ENCODE measurements at places on chromosomes 2 and 18. TPM values are rescaled to one million over a fixed set of nuclear protein-coding genes. Genes with fewer than 3 reads are reported as not detected.

DNA sequence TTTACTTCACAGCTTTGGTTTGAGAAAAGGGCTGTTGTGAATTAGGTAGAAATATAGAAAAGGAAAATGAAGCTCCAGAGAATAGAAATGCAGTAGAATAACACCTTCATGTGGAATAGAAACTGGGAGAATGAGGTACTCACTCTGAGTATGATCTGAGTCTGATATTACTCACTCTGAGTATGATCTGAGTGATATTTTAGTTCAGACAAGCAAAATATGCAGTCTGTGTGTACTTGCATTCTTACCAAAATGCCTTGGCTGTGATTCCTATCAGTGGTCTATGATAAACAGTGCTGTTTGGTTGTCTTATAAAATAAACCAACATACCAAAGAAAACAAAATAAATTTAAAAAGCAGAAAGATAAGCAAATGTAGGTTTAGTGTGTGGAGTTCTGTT lies 487.6 kb downstream of the THSD7B start:
- DNase-seq, result no peak

Gene ANO7
- 0.46 TPM for total RNA-seq

Gene PLGLB1
- 3.6 TPM for total RNA-seq

Gene SLC39A6
- 13.7 TPM for total RNA-seq

- DNase-seq, result no peak
Measured at GRCh38 chr2:173755798-173756197, 209.4 kb downstream of the SP3 start.

- DNase-seq, result no peak
Measured at GRCh38 chr18:7772510-7772888, 205.4 kb downstream of the PTPRM start.

Gene ARHGEF4
- total RNA-seq, result 1.3 TPM

- no peak for DNase-seq
Measured at GRCh38 chr2:28028025-28028424, 137.5 kb downstream of the BABAM2 start.

- no peak for DNase-seq
Measured at GRCh38 chr18:10022365-10022764, 108.5 kb downstream of the VAPA start.

DNA sequence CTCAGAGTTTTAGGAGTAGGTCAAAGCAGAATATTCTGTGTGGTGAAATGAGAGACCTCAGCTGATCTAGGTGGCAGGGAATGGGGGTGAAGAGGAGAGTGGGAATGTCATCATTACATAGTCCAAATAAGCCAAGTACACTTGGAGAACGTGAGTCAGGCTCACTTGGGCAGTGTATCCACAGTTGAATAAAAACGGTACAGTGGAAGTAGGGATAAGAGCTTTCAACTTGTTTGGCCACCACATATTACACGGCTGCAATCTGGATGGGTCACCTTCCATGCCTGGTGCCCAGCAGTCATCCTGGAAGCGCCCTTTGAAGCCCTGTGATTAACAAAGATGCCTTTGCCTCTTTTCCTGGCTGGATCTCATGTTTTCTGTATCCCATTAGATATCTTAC lies 28.6 kb downstream of the MIB1 start:
- no peak for DNase-seq

DNA sequence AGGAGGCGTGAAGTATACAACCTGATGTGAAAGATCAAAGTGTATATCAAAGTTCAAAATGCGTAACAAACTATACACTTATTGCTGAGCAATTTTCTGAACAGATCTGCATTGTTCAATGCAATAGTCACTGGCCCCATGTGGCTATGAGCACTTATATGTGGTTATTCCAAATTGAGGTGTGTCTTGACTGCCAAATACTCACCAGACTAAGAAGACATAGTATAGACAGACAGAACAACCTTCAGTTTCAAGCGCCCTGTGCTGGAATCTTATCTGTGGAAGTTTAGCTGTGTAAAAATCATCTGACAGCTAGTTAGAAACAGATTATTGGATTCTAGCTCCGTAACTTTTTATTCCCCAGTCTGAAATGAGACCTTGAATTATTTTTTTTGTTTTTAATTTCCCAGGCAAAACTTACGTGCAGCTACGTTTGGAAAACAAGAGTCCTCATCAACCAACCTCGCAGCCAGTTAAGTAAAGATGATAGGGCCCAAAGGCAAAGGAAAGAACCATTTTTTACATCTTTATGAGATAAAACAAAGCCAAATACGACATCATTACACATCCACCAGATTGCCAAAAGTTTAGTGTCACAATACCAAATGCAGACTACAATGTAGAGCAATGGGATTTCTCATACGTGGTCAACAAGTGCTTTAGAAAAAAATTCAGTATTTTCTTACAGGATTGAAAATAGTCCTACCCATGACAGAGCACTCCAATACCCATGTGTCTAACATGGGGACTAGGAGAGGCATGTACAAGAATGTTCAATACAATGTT lies 37.2 kb downstream of the MBOAT2 start:
- no peak for DNase-seq

Gene SPIRE1
- 2.4 TPM for total RNA-seq

Data from OCI-LY7 (cell line).